ENCODE measurements at places on chromosomes 16 and 17. TPM values are rescaled to one million over a fixed set of nuclear protein-coding genes. Genes with fewer than 3 reads are reported as not detected.

CCP110 gene
- total RNA-seq, result 9.0 TPM

DNA sequence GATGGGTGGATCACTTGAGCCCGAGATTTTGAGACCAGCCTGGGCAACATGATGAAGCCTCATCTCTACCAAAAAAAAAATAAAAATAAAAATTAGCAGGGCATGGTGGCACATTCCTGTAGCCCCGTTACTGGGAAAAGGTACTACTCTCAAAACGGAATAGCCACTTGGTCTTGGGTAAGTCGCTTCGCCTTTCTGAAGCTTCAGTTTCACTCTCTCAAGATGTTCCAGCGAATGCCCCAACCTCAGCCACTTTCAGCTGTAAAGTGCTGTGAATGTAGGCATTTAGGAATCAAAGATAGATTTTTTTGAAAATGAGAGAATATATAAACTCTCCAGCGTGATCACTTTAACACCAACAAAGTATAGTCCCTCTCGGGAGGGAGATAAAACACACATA lies 154.1 kb upstream of the HS3ST3A1 start:
- no peak for DNase-seq

KCNH4 gene
- 0.06 TPM for total RNA-seq

- DNase-seq, result no peak
These were observed 23.8 kb downstream of the EPN2 start for GRCh38 chr17:19260958-19261357.

PLA2G10 gene
- 39.1 TPM for total RNA-seq

KRT27 gene
- 0.36 TPM for total RNA-seq

DNA sequence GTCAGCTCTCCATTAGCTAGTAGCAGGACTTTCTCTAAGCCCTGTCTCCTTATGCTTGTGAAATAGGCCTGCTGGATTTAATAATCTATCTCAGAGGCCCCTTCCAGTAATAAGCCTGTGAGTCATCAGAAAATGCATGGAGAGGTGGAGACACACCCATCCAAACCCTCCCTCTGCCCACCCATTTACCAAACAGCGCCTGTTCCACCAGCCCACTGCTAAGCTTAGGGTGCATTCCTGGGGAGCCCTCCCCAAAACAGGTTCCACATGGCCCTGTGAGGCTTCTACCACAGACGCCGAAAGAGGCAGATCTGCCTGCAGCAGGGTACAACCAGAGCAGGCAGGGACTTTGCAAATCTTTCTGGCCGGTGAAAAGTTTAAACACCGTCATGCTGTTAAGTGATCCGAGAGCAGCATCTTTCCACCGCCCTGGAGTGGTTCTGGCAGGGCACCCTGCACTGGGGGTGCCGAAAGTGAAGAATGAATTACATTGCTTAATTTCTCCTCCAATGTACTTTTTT lies 99.3 kb downstream of the GAS7 start:
- DNase-seq, result no peak

TNS4 gene
- 10.5 TPM for total RNA-seq
